AG09309 (cell line): ENCODE measurements at places on chromosomes 6 and 20.

DNA sequence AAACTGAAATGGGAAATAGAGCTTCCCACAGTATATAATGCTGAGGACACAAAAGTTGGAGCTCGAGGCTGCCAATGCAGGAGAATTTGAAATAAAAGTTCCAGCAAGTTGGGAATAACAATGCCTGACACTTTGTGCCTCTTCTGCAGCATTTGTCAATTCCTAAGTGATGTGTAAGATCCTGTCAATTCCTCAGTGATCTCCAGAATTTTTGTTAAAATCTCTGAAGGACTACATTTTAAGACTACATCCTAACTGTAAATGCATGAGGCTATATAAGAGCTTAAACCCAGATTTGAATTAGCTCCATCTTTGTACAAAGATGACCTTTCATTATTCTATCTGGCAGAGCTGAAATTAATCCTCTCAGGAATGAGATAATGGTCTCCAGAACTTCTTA is 208.2 kb downstream of the COL12A1 start:
- DNase-seq = no peak

- no peak for DNase-seq
Measured at GRCh38 chr6:23890543-23891227, 235.3 kb upstream of the NRSN1 start.

- DNase-seq = no peak
Measured at GRCh38 chr20:23374441-23374840, 12.5 kb downstream of the GZF1 start.

- no peak for DNase-seq
Measured at GRCh38 chr6:35237476-35237875, 22.1 kb upstream of the ZNF76 start.

- DNase-seq = no peak
Measured at GRCh38 chr6:107115695-107116327, 496 bp upstream of the BEND3 start.

GRCh38 chr6:152136449-152136825 is 329.0 kb downstream of the ESR1 start:
- no peak for DNase-seq

GRCh38 chr6:69090132-69090531 is 455.1 kb downstream of the ADGRB3 start:
- no peak for DNase-seq

- DNase-seq = no peak
Measured at GRCh38 chr20:47727170-47727880, 58.0 kb downstream of the SULF2 start.

- DNase-seq = no peak
Measured at GRCh38 chr20:32326504-32326845, 31.7 kb upstream of the ASXL1 start.

DNA sequence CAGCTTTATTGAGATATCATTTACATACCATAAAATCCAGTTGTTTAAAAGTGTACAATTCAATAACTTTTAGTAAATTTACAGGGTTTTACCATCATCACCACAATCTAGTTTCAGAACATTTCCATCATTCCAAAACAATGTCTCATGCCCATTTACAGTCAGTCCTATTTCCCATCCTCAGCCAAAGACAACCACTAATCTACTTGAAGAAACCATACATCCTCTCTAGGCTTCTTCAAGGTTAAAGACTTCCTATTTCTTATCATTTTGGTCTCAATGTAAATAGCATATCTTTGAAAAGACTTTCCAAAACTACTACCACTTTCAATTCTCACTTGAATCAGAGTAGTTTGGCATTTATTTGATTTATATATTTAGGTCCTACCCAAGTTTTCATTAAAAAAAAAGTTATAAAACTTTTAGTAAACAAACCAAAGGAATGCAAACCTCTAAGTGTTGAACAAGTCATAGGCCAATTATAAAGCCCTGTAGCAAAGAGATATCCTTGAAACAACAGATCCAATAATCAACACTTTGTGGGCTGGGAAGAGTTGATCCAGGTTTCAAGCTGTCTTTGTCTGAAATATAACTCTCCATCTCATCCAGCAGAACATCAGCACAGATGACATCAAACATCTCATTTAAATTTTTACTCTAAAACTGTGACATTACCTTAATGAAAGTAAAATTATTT is 211.3 kb upstream of the RUNX2 start:
- DNase-seq = peak; percentile 62

DNA sequence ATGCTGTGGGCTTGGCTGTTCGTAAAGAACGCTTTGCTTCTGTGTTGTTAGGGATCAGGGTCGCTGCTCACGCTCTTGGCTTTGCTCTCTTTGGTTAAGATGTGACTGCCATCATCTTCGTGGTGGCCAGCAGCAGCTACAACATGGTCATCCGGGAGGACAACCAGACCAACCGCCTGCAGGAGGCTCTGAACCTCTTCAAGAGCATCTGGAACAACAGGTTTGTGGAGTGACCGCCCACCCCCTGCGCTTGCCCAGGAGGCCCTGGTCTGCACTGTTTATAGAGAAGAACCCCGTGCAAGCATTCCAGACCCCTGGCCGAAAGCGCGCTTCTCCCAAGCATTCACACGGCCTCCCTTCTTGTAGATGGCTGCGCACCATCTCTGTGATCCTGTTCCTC is 57.1 kb downstream of the GNAS start:
- no peak for DNase-seq

GRCh38 chr6:36099869-36100483 is 30.3 kb upstream of the MAPK13 start:
- DNase-seq = no peak

- DNase-seq = no peak
Measured at GRCh38 chr6:21537637-21538036, 55.9 kb upstream of the SOX4 start.

GRCh38 chr6:31794294-31794865 is 1.2 kb downstream of the VARS1 start:
- DNase-seq = no peak

GRCh38 chr20:48932375-48932941 is 10.9 kb downstream of the ARFGEF2 start:
- DNase-seq = no peak
